ENCODE measurements at places on chromosomes 6 and 20.

- no peak for DNase-seq
Observed at GRCh38 chr6:167678102-167679101, 148.3 kb upstream of the AFDN start.

DNA sequence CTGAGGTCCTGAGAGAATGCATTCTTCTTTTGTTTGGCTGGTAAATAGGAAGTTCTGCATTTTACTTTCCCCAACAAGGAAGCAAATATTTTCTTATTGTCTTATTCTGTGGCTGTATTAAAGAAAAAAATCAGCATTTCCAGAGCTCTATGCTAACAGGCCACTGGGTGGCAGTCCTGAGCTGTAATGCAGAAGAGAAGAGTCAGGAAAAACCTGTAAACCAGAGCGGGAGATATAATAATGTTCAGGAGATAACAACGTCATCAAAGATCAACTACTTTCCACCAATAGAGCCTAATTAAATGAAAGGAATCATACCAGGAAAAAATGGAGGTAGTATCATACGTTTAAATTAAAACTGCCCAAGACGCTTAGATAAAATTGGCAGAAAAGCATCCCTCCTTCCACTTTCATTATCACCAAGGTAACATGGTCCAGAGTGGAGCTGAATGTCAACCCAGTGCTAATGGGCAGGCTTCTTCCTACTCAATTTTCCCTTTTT is 55.6 kb upstream of the CARMIL1 start:
- peak; percentile 26 for DNase-seq

GRCh38 chr20:49808753-49809152 is 3.9 kb upstream of the SLC9A8 start:
- no peak for DNase-seq

- no peak for DNase-seq
Observed at GRCh38 chr20:50817776-50818172, 22.9 kb downstream of the BCAS4 start.

GRCh38 chr6:1535295-1535694 is 74.4 kb upstream of the FOXC1 start:
- no peak for DNase-seq

Data from HFFc6 (cell line).